Right atrium auricular region (tissue), 2 donors: ENCODE measurements at places on chromosomes 13 and 19.

- DNase-seq = no peak
Measured at GRCh38 chr19:367963-368629, 23.5 kb upstream of the MIER2 start.

DNA sequence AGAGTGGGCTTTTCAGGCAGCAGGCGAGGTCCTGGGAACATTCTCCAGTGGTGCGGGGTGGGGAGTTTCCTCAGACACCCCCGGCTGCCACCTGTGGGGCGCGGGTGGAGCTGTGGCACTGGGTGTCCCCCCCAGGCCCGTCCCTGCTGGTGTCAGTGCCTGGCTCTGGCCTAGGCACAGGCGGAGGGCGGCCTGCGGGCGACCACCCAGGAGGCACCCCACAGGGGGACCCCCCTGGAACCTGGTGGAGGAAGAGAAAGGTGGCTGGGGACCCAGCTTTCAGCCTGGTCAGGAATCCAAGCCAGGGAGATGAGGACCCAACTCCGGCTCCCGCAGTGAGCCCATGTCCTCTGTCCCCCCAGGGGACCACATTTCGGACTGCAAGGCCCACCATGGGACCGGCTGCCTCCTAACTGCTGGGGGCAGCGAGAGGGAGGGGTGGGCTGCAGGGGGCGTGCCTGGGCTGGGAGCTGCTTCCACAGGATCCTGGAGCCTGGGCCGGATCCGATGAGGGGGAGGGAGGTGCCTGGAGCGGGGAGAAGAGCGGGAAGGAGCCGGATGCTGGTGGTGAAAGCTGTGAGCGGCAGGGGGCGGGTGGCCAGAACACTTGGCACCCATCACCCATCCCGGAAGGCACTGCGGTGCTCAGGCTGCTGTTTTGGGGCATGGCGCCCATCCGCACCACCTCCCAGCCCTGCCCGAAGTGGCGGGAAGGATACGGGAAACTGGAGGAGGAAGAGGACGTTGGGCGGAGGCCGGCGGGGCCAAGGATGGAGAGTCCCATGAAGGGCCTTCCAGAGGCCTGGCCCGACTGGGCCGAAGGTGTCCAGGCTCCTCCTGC, 5.5 kb upstream of the CTXN1 start:
- DNase-seq = no peak

- no peak for DNase-seq
Measured at GRCh38 chr13:21436582-21436981, 22.5 kb downstream of the ZDHHC20 start.

- no peak for DNase-seq
Measured at GRCh38 chr13:23609414-23609760, 39.2 kb downstream of the TNFRSF19 start.

GRCh38 chr13:31000889-31001288, 68.4 kb downstream of the TEX26 start:
- no peak for DNase-seq

DNA sequence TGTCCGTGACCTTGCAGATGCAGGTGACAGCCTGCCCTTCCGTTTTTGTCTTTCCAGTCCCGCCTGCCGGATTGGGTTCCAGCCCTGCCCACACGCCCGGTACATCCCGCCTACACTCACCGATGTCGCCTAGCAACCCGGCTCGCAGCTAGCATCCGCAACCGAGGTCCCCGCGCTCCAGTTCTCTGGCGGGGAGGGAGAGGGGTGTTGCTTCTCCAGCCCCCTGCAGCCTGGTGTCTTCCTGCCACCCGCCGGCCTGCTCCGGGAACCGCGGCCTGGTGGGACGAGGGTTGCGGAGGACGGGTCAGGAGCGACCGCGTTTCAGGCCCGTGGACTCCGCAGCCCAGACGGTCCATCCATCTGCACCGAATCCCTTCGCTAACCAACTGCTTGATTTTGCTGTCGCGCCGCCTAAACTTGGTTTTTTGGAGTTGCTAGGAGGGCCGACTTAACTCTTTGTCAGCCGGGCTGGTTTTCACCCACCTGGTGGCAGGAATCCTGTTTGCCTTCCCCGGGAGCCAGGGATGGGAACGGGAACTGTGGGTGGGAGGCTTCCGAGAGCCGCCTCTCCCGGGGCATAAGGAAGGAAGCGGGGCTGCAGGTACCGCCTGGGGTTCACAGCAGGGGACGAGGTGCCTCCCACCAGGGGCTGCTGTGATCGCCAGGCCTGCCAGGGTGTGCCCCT, 15.4 kb upstream of the MATK start:
- no peak for DNase-seq

GRCh38 chr13:85236413-85236812, 562.8 kb downstream of the SLITRK6 start:
- DNase-seq = no peak

DNA sequence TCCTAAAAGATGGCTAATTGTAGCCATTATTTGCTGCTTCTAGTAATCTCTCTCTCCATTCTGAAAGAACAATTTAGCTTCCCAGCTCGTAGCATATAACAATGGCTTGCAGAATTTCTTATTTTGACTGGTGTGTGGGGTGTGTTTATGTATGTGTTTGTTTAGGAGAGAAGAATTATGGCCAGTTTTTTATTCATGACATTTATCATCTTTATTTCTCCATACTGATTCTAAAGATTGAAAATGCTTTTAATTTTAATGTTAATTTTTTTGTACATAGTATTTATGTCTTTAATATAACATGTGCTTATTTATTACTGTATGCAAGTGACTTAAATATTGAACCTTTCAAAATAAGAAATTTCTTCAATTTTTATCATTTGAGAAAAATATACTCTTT, 115.8 kb upstream of the TMTC4 start:
- DNase-seq = no peak

- DNase-seq = no peak
Measured at GRCh38 chr19:10535613-10536012, 8.1 kb upstream of the ATG4D start.
